ENCODE measurements at places on chromosomes 3 and 15. TPM values are rescaled to one million over a fixed set of nuclear protein-coding genes. Genes with fewer than 3 reads are reported as not detected.

The TRNT1 gene
- total RNA-seq: 25.8 TPM

The CDCP1 gene
- 8.9 TPM for total RNA-seq

The FEZF2 gene
- total RNA-seq: not detected

The RASGRP1 gene
- 3.1 TPM for total RNA-seq

The ALDH1A3 gene
- 7.0 TPM for total RNA-seq

The RNF7 gene
- total RNA-seq: 76.3 TPM

The HTD2 gene
- 7.8 TPM for total RNA-seq

The CDC25A gene
- 0.52 TPM for total RNA-seq

The LRTM1 gene
- total RNA-seq: not detected

The ESYT3 gene
- 2.7 TPM for total RNA-seq

The SNTN gene
- not detected for total RNA-seq

The IP6K1 gene
- 40.2 TPM for total RNA-seq

The IL17RB gene
- total RNA-seq: 0.52 TPM

The SUCNR1 gene
- 3.2 TPM for total RNA-seq

The ARPIN gene
- 18.4 TPM for total RNA-seq

The SCN11A gene
- total RNA-seq: 0.93 TPM

The LNP1 gene
- 2.8 TPM for total RNA-seq

The PPP1R14D gene
- total RNA-seq: not detected

The GNAT1 gene
- not detected for total RNA-seq

The ALPK3 gene
- total RNA-seq: 86.8 TPM

The RBP2 gene
- total RNA-seq: not detected

The ANKRD63 gene
- not detected for total RNA-seq

The STAC gene
- 12.5 TPM for total RNA-seq

The SEMA7A gene
- total RNA-seq: 4.1 TPM

The MED12L gene
- 1.1 TPM for total RNA-seq

The TCTA gene
- total RNA-seq: 27.2 TPM

The SKOR1 gene
- 1.3 TPM for total RNA-seq

The FGD5 gene
- total RNA-seq: 36.2 TPM

The CX3CR1 gene
- 6.5 TPM for total RNA-seq

The LRRN1 gene
- 4.8 TPM for total RNA-seq

The QRICH1 gene
- total RNA-seq: 103 TPM

The RLBP1 gene
- not detected for total RNA-seq

The ADAMTS9 gene
- total RNA-seq: 161 TPM

The TYRO3 gene
- total RNA-seq: 6.0 TPM

The PLSCR5 gene
- not detected for total RNA-seq

The POPDC2 gene
- total RNA-seq: 11.5 TPM

The MAPKBP1 gene
- 38.2 TPM for total RNA-seq

The FGF7 gene
- 126 TPM for total RNA-seq

The KY gene
- 1.8 TPM for total RNA-seq

The ITPKA gene
- 0.33 TPM for total RNA-seq

Measured in aorta (tissue), 5 donors.